Omental fat pad (tissue), 4 donors: ENCODE measurements at places on chromosomes 12 and 14. TPM values are rescaled to one million over a fixed set of nuclear protein-coding genes. Genes with fewer than 3 reads are reported as not detected.

BATF gene
- 13.4 TPM for total RNA-seq

- DNase-seq, result no peak
These were observed 125.6 kb downstream of the ANKS1B start for GRCh38 chr12:99859126-99859525.

DNA sequence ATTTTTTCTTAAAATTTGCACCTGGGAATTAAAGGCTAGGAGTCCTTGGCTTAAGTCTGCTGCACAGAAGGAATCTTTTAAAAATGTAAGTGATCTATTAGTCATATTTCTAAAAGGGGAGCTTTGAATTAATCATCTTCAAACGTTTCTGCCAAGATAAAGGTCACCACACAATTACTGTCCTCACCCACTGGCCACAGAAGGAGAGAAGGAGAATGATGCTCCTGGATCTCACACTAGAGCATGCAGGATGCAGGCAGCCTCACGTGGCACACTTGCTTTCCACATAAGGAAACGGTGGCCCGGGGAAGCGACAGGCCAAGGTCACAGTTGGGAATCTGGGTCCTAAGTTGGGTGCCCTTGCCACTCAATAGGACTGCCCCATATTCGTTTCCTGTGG, 16.9 kb downstream of the PLEKHG7 start:
- no peak for DNase-seq

GRCh38 chr14:68823434-68824206, 30.8 kb upstream of the ZFP36L1 start:
- DNase-seq, result no peak

DNA sequence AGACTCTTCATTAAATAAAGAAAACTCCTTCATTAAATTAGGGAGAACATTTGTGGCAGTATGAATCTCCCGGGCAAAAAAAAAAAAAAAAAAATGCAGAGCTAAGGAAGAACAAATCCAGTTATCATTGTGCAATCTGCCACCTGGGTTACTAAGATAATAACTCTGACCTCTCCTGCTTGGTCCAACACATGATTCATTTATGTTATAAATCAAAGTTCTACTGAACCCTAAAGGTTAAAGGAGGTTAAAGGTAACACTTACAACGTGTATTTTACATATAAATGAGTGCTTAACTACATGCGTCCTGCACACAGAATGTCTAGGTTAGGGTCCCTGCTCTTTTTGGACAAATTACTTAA, 4.2 kb downstream of the TGFB3 start:
- no peak for DNase-seq
